ENCODE measurements at places on chromosomes 4 and X. TPM values are rescaled to one million over a fixed set of nuclear protein-coding genes. Genes with fewer than 3 reads are reported as not detected.

GRCh38 chrX:635428-636090 is 5.0 kb downstream of the SHOX start:
- DNase-seq, result no peak

- DNase-seq, result no peak
Measured at GRCh38 chr4:174538123-174538875, 16.0 kb upstream of the HPGD start.

GRCh38 chr4:4950561-4951290 is 68.5 kb downstream of the CYTL1 start:
- no peak for DNase-seq

LEF1 gene
- 4.3 TPM for total RNA-seq

DNA sequence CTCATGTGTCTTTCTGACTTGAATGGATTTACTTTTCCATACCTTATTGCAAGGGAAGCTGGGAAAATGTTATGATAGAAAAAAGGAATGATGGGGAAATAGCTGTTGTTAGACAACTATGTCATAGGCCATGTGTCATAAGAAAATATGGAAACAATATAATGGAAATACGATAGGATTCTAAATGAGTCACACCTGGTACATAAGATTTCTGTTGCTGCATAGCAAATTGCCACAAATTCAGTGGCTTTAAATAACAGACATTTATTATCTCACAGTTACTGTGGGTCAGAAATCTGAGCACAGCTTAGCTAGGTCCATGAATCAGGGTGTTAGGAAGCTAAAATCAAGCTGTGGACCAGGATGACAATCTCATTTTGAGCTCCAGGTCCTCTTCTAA is 44.6 kb upstream of the ANKRD50 start:
- DNase-seq, result no peak

- no peak for DNase-seq
Measured at GRCh38 chr4:152243896-152244595, 291.8 kb downstream of the FBXW7 start.
